ENCODE measurements at places on chromosomes 7 and 10. TPM values are rescaled to one million over a fixed set of nuclear protein-coding genes. Genes with fewer than 3 reads are reported as not detected.

Gene TRAPPC14
- 3.9 TPM for total RNA-seq

Gene SLC26A5
- 0.33 TPM for total RNA-seq

DNA sequence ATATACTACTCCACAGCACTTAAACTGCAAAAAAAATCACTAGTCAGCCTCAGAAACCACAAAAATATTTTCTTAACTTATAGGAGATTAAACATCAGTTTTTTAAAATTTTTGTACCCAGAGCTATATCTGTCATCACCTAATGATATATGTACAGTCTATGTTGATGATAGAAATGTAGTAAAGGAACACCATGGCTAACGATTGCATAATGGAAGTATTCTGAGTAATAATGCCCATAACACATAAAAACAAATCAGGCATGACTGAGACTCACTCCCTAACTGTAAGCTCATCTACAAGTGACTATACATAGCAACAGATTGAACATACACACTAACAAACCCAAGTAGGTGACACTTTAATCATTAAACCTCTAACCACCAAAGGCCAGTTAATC is 51.3 kb downstream of the TSPAN12 start:
- H3K27me3 ChIP-seq: no peaks in the 10 kb centered on the region
- H3K4me1 ChIP-seq: no peaks in the 10 kb centered on the region
- H3K4me3 ChIP-seq: no peak overlapping the region
- no peak overlapping the region for H3K27ac ChIP-seq

Gene ASZ1
- total RNA-seq: not detected

Gene OGDHL
- total RNA-seq: 0.82 TPM

Gene PILRA
- 5.9 TPM for total RNA-seq

DNA sequence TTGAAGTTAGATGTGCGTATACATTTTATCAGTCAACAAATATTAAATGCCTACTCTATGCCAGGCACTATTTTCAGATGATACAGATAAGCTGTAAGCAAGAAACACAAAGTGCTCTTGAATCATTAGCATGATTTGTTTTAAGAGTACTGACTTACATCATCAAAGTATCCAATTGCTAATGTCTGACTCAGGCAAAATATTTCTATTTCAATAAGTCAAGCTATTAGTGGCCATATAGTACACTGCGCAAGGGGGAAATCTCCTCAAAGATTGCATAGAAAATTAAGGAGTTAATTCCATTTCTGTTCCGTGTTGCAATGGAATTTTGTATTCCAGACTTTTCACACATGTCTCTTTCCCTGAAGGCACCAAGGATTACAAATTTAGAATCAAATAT is 46.1 kb upstream of the DNAJC1 start:
- H3K4me1 ChIP-seq: no peaks in the 10 kb centered on the region
- H3K36me3 ChIP-seq: no peaks in the 10 kb centered on the region
- no peaks in the 10 kb centered on the region for H3K27me3 ChIP-seq
- no peak for DNase-seq
- H3K27ac ChIP-seq: no peak overlapping the region
- no peak overlapping the region for H3K4me3 ChIP-seq

- no peaks in the 10 kb centered on the region for H3K27me3 ChIP-seq
- H3K36me3 ChIP-seq: no peaks in the 10 kb centered on the region
- H3K27ac ChIP-seq: no peak overlapping the region
- no peaks in the 10 kb centered on the region for H3K4me1 ChIP-seq
- DNase-seq: no peak
- H3K4me3 ChIP-seq: no peak overlapping the region
Observed at GRCh38 chr7:43735802-43736603, 6.7 kb upstream of the COA1 start.
